ENCODE measurements at places on chromosomes 16 and 17.

- DNase-seq = no peak
These were observed 40.9 kb downstream of the PLXDC1 start for GRCh38 chr17:39110435-39111136.

GRCh38 chr17:34613064-34614019, 34.0 kb downstream of the TMEM132E start:
- DNase-seq = no peak

DNA sequence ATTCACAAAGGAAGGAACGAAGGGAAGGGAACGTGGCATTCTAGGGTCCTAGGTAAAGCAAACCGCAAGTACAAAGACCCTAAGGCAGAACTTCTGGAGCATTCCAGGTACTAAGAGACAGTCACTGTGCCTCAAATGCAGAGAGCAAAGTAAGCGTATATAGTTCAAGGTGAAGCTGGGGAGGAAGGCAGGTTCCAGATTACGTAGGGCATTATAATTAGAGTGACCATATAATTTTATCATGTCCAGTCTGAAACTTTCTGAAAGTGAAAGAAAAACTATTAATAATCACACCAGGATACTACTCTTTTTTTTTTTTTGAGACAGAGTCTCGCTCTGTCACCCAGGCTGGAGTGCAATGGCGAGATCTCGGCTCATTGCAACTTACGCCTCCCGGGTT, 25.7 kb downstream of the METTL16 start:
- DNase-seq = no peak

GRCh38 chr17:41610965-41611640, 1.5 kb downstream of the KRT16 start:
- no peak for DNase-seq

- DNase-seq = no peak
These were observed 1.9 kb downstream of the GNA13 start for GRCh38 chr17:65054602-65055001.

GRCh38 chr17:58710948-58711552, 18.6 kb downstream of the RAD51C start:
- no peak for DNase-seq

DNA sequence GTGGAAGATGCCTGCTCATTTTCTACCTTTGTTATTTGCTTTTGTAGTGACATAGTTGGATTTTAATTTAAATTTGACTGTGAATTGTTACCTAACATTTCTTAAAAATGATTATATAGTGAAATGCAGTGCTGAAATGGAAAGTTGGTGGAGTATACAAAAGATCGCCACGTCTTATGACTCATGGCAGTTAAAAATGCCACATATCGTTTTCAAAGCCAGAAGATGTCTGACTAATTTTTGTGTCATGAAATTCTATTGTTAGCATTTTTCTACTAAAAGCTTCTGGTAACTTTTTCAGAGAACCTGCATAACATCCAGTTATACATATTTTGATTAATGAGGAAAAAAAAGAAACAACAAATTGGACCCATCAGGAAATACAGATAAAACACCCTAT, 20.6 kb downstream of the MAP2K4 start:
- DNase-seq = no peak

DNA sequence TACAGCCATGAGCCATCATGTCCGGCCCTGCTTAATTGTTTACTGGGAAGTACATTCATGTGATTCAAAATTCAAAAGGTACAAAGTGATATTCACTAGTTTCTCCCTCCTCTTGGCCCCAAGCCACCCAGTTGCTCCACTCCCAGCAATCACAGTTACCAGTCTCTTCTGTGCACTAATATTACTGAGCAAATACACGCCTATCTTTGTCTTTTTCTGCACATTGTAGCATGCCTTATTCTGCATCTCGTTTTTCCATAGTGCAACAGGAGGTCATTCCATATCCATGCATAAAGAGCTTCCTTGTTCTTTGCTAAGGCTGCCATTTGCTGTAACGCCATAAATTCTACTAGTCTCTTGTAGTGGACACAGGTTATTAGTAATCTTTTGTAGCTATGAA, 2.2 kb upstream of the ALOX15 start:
- DNase-seq = no peak

- DNase-seq = no peak
These were observed 16.2 kb upstream of the SPNS2 start for GRCh38 chr17:4482338-4483011.

DNA sequence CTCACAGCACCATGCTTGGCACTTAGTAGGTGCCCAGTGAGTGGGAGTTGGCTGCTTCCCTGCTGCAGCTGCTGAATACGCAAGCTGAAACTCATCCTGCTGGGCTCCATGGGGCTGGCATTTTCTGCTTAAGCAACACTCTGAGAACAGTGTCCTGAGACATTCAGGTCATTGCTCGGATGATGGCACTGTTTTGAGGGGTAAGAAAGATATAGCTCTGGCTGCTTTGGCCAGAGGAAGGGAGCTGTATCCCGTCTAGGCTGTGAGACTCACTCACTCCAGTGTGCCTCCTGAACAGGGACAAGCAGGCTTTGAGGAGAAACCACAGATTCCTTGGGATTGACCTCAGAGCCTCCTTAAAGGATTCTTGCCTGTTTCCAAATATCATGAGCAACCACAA, 120.5 kb downstream of the CLEC16A start:
- DNase-seq = no peak

DNA sequence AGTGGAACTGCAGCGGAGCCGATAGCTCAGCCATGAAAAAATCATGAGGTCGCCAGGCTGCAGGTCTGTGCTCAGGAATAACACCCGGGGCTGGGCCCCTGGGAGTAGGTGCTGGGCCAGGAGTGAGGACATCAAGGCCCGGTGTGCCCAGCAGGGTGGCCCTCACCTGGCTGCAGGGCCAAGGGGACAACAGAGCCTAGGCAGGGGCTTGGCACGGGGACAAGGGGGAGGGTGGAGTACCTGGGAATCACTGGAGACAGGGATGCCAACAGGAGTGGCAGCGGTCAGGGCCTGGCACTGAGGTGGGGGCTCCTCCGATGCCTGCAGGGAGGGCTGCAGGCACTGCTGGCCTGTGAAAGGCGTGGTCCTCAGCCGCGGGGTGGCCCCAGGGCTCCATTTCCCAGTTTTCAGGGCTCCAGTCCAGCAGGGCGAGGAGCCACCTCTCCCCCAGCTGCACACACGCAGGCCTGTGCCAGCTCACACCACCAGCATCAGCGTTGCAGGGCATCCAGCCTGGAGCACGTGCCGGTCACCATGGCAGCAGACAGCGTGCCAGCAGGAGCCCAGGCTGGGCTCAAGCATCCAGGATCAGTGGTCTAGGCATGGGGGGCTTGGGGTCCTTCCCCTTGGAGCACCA, 4.7 kb upstream of the FSCN2 start:
- no peak for DNase-seq

- DNase-seq = no peak
These were observed 9.4 kb downstream of the GJC1 start for GRCh38 chr17:44820631-44821212.

- no peak for DNase-seq
These were observed 378.0 kb upstream of the CA10 start for GRCh38 chr17:52536489-52536888.

- DNase-seq = no peak
These were observed 29.6 kb downstream of the RGS9 start for GRCh38 chr17:65166787-65167186.

GRCh38 chr16:4426021-4426684, 485 bp downstream of the DNAJA3 start:
- DNase-seq = no peak

DNA sequence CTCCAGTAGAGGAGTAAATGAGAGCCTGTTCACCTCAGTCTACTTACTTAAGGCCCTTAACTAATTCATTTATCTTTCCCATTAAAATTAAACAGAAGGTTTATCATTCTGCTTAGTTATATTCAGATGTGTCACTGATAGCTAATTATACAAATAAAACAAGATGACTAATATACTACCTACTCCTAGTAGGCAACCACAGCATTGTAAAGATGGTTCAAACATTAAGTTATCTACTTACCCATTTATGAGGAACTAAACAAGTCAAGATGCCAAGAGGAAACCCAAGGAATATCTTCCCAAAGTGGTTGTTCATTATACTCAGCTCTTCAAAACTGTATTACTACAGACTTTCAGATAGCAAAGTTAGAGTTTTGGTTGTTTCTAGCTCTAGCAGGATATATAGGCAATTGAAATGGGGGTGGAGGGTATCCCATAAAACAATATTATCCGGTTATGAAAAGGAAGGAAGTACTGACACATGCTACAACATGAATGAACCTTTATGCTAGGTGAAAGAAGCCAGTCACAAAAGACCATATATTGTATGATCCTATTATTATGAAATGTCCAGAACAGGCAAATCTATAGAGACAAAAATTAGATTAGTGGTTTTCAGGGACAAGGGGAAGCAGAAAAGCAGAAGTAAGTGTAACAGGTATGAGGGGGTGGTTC, 56.5 kb downstream of the SPAG9 start:
- no peak for DNase-seq

- no peak for DNase-seq
These were observed 252.4 kb downstream of the IRF8 start for GRCh38 chr16:86151239-86151851.

- no peak for DNase-seq
These were observed 29.8 kb downstream of the KIAA0513 start for GRCh38 chr16:85057212-85057889.

DNA sequence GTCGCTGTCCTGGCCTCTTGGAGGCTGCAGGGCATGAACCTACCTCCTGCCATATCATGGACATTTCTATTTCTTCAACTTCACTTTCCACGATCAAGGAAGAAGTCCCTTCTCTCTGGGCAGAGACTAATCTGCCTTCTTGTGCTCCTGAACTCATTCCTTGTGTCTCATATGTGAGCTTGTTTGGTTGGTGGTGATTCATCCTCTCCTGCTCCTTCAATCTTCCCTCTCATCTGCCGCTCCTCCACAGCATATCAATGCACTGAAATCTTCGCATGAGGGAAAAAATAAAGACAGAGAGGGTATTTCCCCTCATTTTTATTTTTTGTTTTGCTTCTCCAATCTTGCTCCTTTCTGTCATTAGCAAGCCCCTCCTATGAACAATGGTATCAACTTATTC, 571.7 kb upstream of the GOT2 start:
- no peak for DNase-seq

DNA sequence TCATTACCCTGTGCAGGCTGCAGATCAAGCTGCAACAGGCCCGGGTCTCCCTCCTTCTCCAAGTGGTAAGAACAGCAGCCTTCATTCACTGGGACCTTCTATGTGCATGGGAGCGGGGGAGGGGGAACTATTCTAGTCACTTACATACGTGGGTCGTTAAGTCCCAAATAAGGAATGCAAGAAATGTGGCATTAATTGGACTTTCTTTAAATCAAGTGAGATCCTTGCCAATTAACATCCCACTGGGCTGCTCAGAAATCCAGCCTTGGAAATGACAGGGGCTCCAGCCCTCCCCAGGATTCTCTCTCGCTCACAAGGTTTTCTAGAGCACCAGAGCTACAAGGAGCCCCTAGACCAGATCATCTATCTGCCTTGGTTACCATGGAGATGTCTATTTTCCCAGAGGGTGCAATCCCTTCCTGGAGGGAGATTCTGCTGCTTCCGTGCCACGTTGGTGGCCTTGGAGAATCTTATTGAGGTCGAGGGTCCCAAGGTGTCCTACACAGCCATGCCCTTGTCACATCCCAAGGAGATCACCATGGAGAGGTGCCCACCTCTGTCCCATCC, 5.2 kb upstream of the EIF1 start:
- no peak for DNase-seq

GRCh38 chr17:73643001-73643851, 1.0 kb downstream of the SDK2 start:
- DNase-seq = no peak

DNA sequence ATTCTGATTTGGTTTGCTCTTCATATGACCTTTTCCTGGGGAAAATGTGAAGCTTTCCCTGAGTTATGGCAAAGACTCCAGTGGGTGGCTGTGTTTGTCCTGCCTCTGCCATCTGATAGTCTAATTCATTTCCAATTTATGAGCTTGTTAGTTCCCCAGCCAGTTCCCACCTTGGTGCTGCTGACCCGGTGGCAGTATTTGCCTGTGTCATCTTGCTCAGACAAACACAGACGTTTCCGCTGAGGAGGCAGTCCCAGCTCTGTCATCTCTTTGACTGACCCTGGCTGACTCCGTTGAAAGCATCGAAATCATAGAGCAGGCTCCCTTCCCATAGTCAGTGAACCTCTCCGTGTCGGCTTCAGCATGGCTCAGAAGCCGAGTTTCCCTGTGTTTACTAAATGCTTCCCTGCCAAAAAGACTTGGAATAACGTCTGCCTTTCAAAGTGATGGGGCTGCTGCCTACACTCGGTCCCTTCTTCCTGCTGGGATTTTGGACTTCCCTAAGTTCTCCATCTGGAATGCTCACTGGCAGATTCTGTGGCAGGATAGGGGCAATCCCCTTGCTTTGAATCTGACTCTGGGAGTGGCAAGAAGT, 538.3 kb downstream of the NPIPA7 start:
- no peak for DNase-seq

DNA sequence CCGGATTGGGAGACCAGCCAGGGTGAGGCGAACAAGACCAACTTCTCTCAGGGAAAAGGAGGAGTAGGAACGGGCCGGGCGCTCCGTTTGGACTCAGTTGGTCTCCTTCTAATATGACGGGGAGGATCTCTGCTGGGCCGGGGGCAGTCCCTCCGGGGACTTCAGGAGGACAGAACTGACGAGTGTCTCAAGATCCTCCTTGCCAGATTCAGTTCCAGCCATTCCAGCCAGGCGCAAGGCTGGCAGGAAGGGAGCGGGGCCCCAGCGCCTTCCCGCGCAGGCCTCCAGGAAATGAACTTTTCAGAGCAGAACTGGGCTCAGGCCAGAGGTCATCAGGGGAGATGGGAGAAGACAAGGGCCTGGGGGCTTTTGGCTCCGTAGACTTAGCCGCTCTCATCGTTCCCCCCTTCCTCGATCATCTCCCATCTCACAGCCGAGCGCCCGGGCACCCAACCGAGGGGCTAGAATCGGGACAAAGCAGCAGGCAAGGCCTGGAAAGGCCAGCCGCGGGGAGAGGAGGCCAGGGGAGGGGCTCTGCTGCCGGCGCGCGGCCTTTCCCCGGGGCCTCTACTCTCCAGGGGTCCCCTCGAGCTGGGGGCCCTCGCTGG, 1.6 kb downstream of the ZNF423 start:
- no peak for DNase-seq

- DNase-seq = no peak
These were observed 26.8 kb upstream of the DLX3 start for GRCh38 chr17:50021681-50022370.

GRCh38 chr17:7716901-7717755, at the start of gene DNAH2:
DNAH2 (plus strand) TSS chr17:7717744; CDS start chr17:7719735, 1,991 bp downstream.
- DNase-seq = no peak

- no peak for DNase-seq
These were observed 10.1 kb upstream of the COL1A1 start for GRCh38 chr17:50211249-50212120.

DNA sequence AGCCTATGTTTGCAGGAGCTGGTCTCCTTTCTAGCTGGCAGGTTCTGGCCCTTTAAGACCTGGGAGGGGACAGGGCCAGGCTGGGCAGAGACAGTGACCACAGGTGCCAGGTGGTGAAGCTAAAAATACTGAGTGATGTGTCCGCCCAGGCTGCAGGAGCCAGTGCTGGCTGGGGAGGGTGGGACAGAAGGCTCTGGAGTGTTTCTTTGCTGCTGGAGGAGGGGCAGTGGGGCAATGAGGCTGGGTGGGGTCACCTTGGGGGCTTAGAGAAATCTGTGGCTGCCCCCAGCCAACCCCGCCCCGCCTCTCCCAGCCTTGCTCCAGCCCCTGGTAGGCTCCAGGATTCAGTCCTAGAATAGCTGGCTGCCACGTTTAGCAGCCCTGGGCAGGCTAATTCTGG, 30.4 kb upstream of the SBK1 start:
- no peak for DNase-seq

GRCh38 chr16:1158456-1159324, 5.8 kb downstream of the CACNA1H start:
- DNase-seq = no peak
